ENCODE measurements at places on chromosomes 2 and 18.
A peak's percentile ranks its signal among the peaks of the same experiment; 100 is the strongest.

DNA sequence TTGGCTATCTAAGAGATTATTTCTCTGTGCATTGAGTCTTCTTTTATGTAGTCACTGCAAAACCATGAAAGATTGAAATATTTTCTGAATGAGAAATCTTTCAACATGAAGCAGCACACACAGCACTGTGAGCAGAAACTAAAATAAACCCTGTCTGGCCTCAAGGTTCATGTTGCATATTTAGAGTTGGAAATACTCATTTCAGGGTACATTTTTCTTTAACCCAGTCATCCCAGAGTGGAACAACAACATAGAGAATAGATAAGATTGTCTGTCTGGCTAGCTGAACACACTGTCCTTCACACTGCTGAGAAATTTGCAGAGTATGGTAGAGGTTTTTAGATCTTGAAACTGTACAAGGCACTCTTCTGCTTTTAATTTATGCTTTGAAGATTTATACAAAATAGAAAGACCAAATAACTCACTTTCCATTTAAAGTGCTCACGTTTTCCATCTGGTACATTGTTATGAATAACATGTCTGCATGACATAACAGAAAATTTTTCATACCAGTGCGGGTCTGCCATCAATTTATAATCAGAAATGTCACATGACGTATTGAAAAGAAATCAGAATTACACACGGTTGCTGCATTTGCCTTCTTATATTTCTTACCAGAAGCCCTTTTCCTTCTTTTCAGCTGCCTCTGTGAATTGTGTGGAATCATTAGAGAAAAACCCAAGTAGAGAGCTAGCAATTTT is 25.0 kb upstream of the FN1 start:
- DNase-seq = no peak

DNA sequence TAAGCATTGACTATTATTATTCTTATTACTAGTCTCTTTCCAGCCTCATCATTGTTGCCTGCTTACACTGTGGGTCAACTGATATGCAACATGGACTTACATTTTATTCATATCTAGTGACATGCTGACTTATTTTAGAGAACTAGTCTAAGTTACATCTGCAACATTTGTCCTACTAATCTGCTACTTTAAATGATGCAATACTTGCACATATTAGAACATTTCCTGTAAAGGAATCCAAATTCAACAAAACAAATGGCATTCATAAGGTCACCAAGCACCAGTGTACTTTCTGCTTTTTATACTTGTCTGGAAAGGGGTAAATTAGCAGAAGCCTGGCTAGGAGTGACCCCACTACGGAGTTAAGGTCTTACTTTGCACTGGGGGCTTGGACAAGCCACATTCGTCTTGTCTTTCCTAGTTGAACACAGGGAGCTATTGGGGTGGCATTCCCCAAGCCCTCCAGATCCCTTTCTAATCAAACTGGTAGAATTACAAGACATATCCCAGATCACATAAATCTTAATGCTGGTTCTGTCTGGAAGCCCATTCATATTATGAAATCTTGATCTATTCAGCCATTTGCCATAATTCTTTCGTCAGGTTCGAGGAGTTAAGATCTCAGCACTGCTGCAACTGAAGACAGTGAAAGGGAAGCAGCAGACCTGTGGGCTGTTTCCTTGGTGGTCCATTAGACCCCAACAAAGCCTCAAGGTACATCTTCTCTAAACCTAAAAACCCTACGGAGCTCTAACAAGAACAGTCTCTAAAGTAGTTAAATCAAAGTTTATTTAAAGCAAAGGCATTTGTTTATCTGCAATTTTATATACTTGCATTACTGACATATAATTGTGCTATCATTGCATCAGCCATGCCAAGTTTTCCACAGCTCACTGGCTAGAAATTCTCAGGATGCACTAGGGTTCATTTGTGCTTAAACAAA is 49.9 kb upstream of the RTN4 start:
- no peak for DNase-seq

- DNase-seq = no peak
Observed at GRCh38 chr18:46062781-46063180, 9.3 kb downstream of the PSTPIP2 start.

- no peak for DNase-seq
Observed at GRCh38 chr2:150404147-150404546, 83.3 kb downstream of the RND3 start.

- DNase-seq = no peak
Observed at GRCh38 chr2:152930501-152930900, 212.1 kb downstream of the ARL6IP6 start.

DNA sequence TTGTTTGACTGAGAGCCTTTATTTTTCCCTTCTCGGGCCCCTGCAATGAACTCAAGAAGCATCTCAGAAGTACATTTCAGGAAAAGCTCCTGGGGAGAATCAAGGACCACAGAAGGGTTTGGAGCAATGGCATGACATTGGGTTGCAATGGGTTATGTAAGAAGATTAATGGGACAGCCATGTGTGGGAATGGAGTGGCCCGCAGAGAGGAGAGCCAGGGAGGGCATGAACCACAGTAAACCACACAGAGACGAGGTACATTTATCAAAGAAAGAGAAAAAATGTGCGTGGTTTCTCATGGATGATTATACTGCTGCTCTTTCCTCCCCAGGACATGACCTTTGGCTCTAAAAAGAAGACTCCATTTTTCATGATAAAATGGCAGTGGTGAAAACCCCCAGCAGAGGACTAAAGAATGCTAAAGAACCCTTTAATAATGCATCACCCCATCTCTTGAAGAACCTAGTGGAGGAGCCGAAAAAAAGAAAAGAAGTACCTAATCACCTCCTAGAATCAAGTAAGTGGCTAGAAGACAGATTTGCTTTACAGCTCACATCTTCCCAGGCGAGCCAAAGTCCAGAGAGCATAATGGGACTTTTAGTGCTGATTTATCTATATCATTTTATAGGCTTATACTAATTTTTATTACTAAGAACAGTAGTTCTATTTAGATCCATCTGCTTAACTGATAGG is 1.7 kb downstream of the CFAP221 start:
- no peak for DNase-seq

DNA sequence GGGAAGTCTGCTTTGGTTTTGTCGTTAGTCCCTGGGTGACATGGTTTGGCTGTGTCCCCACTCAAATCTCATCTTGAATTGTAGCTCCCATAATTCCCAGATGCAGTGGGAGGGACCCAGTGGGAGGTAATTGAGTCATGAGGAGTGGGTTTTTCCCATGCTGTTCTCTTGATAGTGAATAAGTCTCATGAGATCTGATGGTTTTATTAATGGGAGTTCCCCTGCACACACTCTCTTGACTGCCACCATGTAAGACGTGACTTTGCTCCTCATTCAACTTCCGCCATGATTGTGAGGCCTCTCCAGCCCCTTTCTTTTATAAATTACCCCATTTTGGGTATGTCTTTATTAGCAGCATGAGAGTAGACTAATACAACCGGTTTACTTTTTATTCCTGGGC is 405.8 kb upstream of the ID2 start:
- DNase-seq = no peak

DNA sequence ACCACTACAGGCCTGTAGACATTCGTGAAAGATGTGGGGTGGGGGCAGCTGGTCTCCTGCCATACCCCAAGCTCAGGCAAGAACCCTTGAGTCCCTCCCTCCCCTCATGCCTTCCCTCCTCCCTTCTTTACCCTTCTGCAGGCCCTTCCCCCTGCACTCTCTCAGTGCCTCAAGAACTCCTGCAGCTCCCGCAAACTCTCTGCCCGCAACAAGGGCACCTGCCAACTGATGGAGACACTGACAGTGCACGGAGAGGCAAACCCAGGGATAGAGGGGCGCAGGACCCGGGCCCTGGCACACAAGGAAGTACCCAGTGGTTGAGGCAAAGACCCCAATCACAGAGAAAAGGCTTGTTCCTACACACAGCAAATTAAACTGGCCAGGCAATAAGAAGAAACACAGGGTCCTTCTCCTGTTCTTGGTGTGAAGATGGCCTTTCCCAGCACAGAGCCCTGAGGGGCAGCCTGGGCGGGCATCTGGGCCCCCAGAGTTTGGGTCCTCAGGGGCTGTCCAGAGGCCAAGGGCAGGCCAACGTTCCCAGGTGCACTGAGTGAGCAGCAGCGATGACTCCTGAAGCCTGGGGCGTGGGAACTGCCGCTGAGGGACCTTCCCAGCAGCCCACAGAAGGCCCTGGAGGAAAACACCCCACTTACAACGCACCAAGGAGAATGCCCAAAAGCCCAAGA is 1.6 kb downstream of the TEKT4 start:
- peak; percentile 7 for DNase-seq
